ENCODE measurements at places on chromosomes 16 and 17. TPM values are rescaled to one million over a fixed set of nuclear protein-coding genes. Genes with fewer than 3 reads are reported as not detected.

XAF1 gene
- 33.1 TPM for total RNA-seq

SEZ6L2 gene
- total RNA-seq: under 0.01 TPM

GRB2 gene
- 151 TPM for total RNA-seq

TBKBP1 gene
- 4.7 TPM for total RNA-seq

SMTNL2 gene
- total RNA-seq: not detected

AOC3 gene
- 0.21 TPM for total RNA-seq

SCIMP gene
- total RNA-seq: 5.5 TPM

KRTAP2-1 gene
- not detected for total RNA-seq

RAB26 gene
- not detected for total RNA-seq

EFTUD2 gene
- total RNA-seq: 132 TPM

RAB40C gene
- total RNA-seq: 6.6 TPM

USP43 gene
- 0.21 TPM for total RNA-seq

ENKD1 gene
- 3.0 TPM for total RNA-seq

TP53TG3F gene
- not detected for total RNA-seq

CLDN6 gene
- total RNA-seq: not detected

FBXO39 gene
- total RNA-seq: 0.73 TPM

CDH5 gene
- 0.42 TPM for total RNA-seq

EPN3 gene
- not detected for total RNA-seq

SLFN12L gene
- 53.3 TPM for total RNA-seq

KRTAP16-1 gene
- total RNA-seq: 0.21 TPM

ASB16 gene
- not detected for total RNA-seq

TAT gene
- not detected for total RNA-seq

P2RX5 gene
- 15.6 TPM for total RNA-seq

OMG gene
- total RNA-seq: 0.21 TPM

SLC7A5 gene
- total RNA-seq: 33.8 TPM

CCL7 gene
- total RNA-seq: 3.1 TPM

TIMP2 gene
- 19.9 TPM for total RNA-seq

GP1BA gene
- total RNA-seq: 4.2 TPM

TBC1D3C gene
- total RNA-seq: not detected

ENPP7 gene
- total RNA-seq: not detected

NPIPB8 gene
- 0.10 TPM for total RNA-seq

SP6 gene
- total RNA-seq: 0.21 TPM

ADAM11 gene
- 0.21 TPM for total RNA-seq

BCAS3 gene
- 23.9 TPM for total RNA-seq

MYH2 gene
- not detected for total RNA-seq

ARHGAP23 gene
- 0.94 TPM for total RNA-seq

ADAD2 gene
- not detected for total RNA-seq

ABCA8 gene
- under 0.01 TPM for total RNA-seq

HSD11B2 gene
- not detected for total RNA-seq

IL21R gene
- 21.1 TPM for total RNA-seq

HOXB6 gene
- not detected for total RNA-seq

CCDC78 gene
- 1.0 TPM for total RNA-seq

MPP3 gene
- 0.21 TPM for total RNA-seq

CLEC10A gene
- 8.6 TPM for total RNA-seq

ALOX15 gene
- not detected for total RNA-seq

CASKIN1 gene
- total RNA-seq: not detected

QPRT gene
- 0.21 TPM for total RNA-seq

OR2C1 gene
- total RNA-seq: not detected

PRSS21 gene
- total RNA-seq: not detected

NOD2 gene
- 21.6 TPM for total RNA-seq

P2RX1 gene
- total RNA-seq: 31.6 TPM
